ENCODE measurements at places on chromosomes 1 and 21.

DNA sequence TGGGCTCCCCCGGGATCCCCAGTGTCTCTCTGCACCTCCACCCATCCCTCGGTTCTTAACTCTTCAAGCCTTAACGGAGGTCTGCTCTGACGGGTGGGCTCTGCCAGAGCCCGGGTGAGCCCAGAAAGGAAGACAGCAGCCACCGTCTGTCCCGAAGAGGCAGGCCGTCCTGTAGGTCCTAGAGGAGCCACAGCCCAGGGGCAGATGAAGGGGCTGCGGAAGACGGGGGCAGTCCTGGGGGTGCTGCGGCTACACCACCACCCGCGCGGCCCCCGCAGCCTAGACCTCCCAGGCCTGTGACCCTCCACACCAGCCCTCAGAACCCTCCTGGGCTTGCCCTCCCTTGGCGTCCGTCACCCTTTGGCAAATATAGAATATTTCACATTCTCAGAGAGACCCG, 71.0 kb downstream of the UMODL1 start:
- DNase-seq = no peak

- no peak for DNase-seq
Observed at GRCh38 chr1:234409328-234409727, 36.1 kb downstream of the COA6 start.

DNA sequence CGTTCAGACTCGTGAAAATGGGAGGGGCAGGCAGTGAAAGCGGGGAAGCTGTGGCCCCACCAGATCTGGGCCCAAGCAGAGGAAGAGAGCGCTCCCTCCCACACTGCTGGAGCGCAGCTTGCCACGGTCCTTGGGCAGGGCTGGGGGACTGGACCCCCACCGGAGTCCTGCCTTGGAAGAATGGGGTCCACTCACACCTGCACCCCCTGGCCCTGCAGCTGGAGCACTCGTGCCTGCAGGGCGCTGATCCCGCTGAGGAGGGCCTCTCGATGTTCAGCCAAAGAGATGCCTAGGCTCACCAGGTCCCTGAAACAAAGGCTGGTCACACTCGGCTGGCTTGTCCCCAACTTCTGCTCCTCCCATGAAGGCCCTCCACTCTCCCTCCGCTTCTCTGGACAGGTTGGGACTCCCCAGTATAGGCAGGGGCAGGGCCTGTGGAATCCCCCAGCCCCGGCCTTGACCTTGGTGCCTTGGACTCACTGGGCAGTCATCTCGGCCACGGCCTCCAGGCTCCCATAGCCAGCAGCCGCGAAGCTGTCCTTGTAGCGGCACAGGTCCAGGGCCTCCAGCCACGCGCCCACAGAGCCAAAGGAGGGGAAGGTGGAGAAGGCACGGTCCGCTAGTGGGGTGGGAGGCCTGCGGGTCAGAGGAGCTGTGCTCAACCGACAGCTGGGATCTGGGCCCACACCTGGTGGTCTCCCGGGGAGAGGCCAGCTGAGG, 26.0 kb downstream of the CDCA8 start:
- no peak for DNase-seq

DNA sequence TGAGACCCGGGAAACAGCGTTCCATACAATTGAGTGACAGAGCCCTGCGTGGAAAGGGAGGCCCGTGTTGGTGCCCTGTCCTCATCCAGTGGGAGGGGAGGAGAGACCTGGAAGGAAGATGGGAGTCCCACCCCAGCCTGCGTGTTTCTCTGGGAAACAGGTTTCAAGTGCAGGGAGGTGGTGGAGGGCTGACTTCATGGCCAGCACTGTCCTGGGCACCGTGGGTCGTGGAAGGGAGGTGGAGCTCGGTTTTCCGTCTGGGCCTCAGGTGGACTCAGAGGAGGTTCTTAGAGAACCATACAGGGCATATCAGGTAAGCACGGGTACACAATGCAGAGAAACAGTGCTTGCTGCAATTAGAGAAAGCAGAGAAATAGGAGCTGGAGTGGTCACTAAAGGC, 222.6 kb downstream of the CAMTA1 start:
- DNase-seq = no peak

DNA sequence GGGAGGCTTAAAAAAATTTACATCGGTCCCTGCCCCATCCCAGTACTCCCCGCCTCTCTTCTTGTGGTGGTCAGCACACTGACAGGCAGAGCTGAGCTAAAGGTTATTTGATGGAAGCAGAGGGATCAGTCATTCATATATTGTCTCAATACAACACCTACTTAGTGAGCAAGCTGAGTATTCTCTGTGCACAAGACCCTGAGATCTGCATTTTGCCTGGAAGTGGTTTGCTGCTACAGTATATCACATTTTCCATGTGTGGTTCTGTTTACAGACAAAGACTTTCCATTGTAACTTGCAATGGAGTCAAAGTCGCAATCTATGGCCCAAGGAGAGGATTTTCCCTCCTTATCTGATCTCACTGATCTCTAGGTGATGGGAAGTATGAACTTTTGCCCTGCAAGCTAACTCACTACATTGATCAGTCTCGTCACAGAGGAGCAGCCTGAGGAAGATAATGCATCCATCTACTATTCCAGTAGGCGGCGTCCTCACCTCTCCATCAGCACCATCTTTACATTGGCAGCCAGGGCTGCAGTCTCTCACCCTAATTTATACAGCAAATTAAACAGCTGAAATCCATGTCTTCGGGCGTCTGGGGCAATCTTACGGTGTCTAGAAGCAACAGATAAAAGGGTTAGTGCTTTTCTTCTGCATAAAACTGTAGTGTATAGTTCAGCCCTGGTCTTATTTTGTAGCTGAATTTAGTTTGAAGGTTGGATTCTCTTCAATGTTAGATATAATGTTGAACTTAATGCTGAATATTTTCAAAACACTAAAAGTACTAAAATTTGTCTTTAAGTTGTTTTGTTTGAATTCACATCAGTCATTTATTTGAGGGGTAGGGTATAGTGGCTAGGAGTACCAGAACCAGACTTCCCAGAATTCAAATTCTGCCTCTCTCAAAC, 3.2 kb upstream of the TRAF5 start:
- peak; percentile 61 for DNase-seq

- no peak for DNase-seq
Observed at GRCh38 chr1:31523012-31523411, 53.3 kb upstream of the TINAGL1 start.

- no peak for DNase-seq
Observed at GRCh38 chr1:234862360-234862943, 252.5 kb upstream of the IRF2BP2 start.

- peak; percentile 1 for DNase-seq
Observed at GRCh38 chr1:180953291-180954004, 40.8 kb downstream of the KIAA1614 start.

DNA sequence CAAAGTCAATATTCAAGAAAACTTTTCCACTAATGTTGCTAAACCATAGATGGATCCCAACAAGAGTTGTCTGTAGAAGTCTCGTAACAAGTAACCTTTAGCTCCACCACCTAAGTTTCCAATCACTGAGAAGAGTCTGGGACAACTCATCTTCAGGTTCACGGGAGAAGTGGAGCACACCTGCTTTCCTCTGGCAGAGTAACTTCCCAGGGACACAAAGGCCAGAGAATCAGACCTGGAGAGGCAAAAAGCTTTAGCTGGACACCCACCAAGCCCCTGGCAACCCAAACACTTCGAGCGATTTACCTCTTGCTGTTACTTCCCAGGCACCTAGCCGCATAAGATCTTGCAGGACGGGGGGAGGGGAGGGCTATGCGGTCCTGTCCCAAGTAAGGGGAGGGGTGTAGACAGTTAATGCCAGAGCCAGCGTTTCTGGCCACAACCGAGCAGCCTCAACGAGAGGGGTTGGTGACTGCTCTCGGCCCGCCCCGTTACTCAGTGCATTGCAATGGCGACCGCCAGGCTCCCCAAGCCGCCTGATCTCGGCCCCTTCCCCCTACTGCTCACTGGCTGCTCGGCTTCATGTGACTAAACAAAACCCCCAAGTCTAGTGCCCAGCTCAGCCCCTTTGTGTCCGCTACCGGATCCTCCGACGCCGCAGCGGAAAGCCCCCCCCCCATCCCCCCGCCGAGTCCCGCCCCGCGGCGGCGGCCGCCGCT, 709 bp downstream of the ZNF644 start:
- peak; percentile 65 for DNase-seq

DNA sequence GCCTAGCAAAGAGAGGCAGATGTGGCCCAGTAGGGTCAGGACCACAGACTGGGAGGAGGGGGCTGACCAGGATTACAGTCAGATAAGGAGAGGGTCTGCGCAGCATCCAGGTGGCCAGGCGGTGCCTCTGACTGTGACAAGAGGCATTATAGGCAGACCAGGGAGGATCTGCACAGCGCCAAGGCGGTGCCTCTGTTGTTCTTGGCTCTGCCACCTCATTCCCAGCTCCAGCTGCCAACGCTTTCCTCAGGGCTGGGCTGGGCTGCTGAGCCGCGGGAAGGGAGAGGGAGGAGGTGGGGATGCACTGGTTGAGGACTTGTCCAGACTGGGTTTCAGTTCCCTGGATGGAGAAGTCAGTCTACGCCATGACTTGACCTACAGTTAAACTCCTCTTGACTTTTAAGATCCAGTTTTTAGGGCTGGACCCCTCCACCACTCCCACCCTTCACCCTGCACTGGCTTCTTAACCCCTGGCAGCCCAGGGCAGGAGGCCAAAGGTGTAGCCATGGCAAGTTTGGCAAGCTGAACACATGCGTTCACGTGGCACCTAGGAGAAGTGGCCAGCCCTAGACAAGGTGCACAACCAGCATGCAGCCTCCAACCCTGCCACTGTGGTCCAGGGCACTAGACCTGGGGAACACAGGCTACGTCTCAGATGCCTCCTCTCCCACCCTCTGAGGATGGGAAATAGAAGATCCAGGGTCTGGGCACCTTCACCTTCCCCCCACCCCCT, 4.5 kb upstream of the CRABP2 start:
- peak; percentile 29 for DNase-seq

DNA sequence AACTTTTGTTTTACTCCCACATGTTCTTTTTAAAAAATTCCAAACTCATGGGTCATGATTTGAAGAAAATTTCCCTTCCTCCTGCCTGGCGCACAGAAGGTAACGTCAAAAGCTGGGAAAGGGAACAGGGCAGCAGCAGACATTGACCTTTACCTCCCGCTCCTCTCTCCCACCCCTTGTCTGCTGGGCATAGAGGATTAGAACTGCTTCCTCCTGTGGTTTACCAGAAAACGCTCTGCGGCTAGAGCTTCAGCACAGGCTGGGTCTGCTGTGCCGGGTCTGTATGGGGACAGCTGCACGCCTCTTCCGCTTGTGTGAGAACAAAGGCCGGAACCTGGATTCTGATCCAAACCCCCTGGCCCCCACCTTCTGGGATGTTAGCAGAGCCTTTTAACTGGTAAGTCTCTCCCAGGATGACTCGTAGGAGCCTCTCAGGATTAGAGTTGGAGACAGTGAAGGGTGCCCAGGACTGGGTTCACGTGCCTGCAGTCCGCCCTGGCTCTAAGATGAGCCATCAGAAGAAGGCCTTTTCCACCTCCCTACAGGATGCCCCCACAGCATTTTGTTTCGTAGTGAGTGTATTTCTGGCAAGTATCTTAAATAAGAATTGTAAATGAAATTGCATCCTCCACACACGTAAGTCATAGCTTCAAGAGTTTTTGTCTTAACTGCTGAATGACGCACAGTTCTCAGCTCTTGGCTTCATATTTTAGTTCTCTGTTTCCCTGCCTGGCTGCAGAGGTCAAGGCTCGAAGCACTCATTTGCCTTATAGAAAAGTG, 5.2 kb downstream of the H6PD start:
- peak; percentile 88 for DNase-seq

- no peak for DNase-seq
Observed at GRCh38 chr1:1026599-1027413, 6.9 kb downstream of the AGRN start.

DNA sequence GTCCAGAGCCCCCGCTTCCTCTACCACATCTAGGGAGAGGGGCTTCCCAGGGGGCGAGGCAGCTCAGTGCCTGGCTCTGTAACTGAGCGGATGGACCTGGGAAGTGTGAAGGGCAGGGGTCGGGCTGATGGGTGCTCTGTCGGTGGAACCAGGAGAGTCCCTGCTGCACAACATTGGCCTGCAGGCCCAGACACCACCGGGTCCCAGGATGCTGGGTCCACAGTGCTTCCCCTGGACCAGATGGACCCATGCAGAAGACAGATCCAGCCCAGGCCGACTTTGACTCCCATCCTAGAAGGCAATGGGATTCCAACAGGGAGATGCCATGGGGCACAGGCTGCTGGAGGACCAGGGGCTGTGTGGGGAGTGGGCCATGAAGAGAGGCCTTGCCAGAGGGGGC, 212.9 kb downstream of the GRIK3 start:
- DNase-seq = no peak

DNA sequence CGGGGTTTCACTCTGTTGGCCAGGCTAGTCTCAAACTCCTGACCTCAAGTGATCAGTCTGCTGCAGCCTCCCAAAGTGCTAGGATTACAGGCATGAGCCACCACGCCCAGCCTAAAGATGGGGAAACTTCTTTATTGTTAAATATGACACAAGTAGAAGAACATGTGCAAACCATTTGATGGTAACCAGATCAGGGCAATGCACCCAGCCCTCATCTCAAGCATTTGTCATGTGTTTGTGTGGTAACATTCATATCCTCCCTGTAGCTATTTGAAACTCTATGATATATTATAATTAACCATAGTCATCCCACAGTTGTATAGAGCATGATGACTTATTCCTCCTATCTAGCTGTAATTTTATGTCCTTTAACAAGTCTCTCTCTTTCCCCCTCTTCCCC, 119.5 kb upstream of the TMPRSS2 start:
- DNase-seq = no peak

- no peak for DNase-seq
Observed at GRCh38 chr21:44428281-44428960, 26.9 kb upstream of the LRRC3 start.

DNA sequence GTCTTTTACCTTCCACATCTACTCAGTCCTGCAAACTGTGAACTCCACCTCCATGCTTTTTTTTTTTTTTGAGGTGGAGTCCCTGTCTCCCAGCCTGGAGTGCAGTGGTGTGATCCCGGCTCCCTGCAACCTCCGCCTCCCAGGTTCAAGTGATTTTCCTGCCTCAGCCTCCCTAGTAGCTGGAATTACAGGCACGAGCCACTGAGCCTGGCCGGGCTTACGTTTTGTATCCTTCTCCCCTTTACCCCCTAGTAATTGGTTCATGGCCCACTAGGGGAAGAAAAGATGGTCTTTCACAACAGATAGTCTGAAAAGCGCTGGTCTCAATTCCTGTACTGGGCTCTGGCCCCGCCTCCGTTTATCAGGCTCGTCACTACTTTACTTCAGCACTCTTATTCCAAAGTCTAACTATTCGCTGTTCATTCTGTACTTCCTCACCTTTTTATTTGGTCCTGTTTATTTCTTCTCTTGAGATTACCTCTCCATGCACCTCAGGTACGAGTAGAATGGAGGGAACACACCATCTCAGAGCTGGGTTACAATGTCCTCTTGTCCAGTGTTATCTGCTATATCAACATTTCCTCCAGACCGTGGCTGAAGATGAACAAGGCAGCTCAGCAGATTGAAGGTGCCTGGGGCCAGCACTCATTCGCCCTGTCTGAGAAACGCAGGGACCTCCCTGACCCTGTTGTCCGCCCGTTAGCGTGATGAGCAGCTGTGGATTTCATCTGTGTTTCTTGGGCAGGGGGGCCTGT, 16.2 kb downstream of the CNST start:
- DNase-seq = no peak

Data from HCEC 1CT (cell line).